Cortex of kidney (tissue), 1 donor: ENCODE measurements at places on chromosomes 13 and 19.

GRCh38 chr13:41411522-41411921 lies 45.8 kb upstream of the RGCC start:
- DNase-seq, result no peak

DNA sequence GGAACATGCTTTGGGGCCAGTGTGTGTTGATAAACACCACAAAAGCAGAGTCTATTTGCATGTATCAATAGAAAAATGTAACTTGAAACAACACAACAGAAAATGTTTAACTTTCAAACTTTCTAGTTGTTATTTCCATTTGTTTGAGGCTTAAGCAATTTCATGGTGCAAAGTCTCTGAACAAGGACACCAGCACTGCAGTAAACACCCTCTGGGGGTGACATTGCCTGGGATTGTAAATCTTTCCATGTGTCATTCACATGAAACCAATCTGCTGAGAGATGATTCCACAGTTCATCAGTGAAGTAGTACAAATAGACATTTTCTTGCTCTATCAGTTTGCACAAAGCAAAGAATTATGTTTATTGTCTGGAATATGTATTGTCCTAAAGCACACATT lies 124.5 kb downstream of the ITGBL1 start:
- DNase-seq, result no peak

- DNase-seq, result no peak
Observed at GRCh38 chr13:108618233-108618632, 11.2 kb upstream of the MYO16 start.

DNA sequence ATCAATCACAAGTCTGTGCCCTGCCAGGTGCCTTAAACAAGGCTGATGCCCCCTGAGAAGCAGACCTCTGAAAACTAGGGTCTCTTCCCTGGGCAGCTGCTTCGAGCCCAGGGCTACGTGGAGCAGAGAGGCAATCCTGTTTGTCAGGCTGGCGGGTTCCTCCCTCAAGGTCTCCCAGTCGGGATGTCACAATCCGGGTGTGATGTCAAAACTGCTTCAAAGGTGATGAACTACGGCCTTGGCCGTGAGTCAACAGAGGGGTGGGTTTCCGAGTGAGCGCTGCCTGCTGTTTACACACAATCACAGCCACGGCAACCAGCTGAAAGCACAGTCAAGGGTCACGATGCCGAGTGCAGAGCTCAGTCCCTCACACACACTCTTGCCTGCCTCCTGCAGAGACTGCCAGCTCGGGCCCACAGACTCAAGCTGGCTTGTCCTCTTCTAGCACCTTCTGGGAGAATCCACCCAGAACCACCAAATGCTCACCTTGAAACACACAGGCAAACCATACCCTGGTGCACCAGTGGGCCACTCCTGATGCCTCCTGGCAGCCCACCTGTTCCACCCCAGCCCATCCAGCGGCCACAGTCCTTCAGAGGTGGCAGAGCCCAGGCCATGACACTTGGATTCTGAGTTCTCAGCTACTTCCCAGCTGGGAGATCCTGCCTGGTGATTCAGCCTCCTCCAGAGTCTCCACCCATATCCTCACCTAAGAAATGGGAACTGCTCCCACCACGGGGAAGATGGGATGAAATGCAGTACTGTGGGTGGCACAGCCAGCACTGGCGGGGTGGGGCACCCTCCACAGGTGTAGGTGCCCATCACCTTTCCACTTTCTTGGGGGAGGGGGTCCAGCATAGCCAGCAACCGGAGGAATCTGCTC lies 6.8 kb downstream of the ELL start:
- DNase-seq, result no peak

- no peak for DNase-seq
Observed at GRCh38 chr19:55341595-55342531, 2.2 kb downstream of the KMT5C start.
